ENCODE measurements at places on chromosomes 2 and 18.

GRCh38 chr2:230254152-230254881 is 28.8 kb downstream of the SP140 start:
- DNase-seq, result no peak

DNA sequence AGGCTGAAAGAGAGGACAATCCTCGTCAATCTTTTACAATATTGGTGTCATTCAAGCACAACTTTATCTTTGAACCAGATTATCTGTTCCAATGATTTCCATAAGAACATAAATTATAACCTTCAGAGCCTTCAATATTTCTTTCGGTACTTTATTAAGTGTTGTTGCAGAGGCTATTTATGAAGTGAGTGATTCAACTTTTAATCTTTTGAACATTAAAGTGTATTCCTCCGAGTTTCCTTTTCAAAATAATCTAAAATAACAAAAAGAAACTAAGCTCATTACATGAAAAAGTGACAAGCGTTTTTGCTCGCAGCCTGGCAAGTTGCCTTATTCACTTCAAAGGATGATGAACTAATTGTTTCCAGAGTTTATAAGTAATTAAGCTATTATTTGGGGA is 149.0 kb downstream of the MEIS1 start:
- no peak for DNase-seq

DNA sequence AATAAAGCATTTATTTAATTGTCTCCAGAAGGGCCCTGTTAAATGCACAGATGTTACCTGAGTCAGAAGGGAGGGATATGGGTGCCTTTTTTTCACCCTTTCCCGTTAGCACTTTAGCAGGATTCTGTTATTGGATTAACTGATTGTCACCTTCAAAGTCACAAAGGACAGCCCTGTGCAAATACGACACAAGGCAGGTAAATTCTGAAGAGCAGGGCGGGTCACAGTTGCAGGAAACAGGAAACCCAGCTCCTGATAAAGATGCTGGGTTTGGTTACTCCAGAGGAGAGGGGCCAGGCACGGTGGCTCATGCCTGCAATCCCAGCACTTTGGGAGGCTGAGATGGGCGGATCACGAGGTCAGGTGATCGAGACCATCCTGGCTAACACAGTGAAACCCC is 11.4 kb upstream of the PKDCC start:
- DNase-seq, result no peak

DNA sequence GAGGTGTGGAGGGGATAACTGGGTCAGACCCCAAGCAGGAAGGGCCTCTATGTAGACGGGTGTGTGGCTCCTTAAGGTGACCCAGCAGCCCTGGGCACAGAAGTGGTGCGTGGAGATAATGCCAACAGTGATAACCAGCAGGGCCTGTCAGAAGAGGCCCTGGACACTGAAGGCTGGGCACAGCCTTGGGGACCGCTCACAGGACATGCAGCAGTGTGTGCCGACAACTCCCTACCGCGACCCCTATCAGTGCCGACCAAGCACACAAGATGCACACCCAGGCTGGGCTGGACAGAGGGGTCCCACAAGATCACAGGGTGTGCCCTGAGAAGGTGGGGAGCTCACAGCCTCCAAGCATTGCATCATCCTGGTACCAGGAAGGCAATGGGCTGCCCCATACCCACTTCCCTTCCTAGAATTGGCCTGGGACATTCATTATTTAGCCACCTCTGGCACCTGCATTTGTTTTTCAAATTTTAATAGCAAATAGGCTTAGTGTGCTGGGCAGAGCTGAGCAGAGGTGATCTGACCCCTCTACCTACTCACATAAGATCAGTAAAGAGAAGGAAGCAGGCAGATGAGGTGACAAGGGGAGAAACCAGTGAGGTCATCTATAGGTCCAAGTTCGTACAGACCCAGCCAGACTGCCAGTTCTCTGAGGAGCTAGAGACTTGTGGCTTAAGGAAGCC is 55.2 kb downstream of the BCL11A start:
- DNase-seq, result no peak

DNA sequence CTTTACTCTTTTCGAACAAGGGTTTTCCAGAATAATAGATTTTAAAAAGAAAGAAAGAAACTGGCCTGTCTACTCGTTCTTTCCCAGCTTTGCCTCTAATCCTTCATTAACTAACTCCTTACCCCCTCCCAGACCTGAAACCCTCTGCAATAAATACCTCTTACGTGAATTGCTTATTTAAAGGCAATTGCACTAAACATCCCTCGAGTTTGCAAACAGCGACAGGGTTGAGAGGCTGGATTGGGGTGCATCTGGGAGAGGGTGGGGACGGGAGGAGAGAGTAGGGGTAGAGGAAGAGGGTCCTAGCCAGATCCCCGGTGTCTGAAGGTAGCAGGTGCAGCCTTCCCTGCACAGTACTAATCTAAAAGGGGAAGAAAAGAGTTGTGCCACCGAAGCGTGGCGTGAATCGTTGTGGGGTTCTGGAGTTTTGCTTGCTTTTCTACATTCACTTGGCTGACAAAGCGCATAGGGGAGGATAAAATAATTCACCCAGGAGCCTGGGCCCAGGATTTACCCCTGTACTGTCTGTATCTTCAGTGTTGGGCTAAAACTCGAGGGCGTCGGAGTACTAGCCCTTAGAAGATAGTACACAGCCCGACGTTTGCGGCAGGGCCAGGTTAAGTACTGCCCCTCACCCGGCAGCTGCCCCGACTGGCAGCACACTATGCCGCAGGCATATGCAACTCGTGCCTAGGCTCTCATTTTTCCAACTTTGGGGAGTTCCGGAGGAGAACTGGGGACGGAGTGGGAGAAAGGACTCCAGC is 1.9 kb upstream of the NEUROD1 start:
- DNase-seq, result no peak

DNA sequence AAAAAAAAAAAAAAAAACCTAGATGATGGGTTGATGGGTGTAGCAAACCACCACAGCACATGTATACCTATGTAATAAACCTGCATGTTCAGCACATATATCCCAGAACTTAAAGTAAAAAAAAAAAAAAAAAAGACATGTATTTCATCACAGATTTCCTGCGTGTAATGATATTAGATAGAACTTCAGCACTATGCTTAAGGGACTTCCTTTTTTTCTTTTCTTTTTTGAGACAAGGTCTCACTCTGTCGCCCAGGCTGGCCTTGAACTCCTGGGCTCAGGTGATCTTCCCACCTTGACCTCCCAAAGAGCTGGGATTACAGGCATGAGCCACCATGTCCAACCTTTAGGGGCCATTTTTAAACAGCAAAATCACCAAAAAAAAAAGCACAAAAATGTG is 42.0 kb downstream of the NEURL3 start:
- DNase-seq, result no peak

- no peak for DNase-seq
These were observed 84.1 kb downstream of the PRELID3A start for GRCh38 chr18:12491611-12492435.

DNA sequence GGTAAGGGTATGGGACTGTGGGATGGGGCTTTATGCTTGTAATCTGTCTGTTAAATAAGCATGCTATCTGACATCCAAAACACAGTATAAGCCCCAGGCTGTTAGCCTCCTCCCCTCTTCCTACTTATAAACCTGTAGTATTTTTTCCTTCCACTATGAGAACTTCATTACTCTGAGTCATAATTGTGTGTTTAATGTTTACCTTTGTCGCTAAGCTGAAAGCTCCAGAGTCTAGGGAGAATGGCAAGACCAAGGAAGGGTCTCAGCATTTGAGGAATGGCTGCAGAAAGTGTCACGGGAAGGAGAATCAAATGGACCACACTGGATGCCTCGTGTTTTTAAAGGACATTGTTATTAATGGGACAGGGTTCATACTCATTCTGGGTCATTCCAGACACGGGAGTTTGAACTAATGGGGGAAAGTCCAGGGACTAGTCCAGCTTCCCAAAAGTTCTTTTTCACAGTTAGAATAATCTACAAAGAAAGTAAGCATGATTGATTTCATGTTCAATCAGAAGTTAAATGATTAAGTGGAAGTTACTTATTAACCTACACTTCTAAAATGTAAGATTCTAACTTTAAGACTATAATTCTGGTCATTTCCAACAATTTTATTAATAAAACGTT is 292.2 kb downstream of the AFF3 start:
- DNase-seq, result no peak

DNA sequence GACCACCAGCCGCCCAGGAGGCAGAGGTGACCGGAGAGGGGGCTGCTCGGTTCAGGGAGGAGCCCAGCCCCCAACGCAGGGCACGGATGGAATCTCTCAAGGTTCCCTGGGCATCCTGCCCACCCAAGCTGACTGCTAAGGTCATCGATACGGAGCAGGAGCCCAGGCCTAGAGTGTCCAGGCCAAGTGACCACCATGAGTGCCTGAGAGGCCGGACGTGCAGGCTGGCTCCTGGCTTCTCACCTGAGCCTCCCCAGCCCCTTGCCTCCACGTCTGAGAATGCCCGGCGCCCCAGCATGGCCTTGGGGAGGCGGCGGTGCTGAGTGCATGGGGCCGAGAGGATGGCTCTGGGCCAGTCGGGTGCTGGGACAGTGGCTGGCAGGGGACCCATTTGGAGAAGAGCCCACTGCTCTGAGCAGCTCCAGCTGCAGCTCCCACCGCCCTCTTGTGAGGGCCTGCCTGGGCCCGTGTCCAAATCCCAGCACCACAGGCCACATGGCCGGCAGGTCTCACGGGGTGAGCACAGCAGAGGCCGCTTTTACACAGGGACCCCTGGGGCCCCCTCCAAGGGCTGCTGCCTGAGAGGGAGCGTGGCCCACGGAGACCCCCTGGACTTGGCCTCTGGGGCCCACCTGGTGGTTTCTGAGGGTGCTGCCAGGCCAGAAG is 102.8 kb upstream of the CTDP1 start:
- DNase-seq, result no peak

DNA sequence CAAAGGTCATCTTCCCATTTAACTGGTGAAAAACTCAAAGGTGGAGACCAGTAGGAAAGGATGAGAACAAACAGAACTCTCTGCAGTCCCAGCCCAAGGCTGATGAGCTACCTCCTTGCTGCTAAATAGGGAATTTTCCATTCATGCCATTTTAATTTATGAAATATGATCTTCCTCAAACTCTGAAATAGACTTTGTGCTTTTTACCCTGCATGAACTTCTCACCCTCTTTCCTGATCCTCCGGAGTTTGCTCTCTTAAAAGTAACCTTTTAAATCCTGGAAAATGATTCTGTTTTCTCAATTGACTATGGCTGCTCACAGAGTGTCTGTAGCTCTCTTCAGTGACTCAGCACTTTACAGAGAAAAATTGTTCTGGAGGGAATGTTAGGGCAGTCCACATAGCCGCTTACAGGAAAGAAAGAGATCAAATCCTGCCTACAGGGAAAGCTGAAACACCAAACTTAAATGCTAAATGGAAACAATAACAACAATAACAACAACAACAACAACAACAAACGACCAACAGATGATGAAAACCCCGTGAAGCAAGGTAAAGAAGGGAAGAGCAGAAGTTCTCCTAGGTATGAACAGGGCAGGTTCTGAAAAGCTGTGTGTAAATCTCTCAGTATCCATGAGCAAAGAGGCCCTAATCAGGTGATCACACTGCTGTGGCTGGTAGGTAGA is 79.8 kb upstream of the SESTD1 start:
- DNase-seq, result no peak

DNA sequence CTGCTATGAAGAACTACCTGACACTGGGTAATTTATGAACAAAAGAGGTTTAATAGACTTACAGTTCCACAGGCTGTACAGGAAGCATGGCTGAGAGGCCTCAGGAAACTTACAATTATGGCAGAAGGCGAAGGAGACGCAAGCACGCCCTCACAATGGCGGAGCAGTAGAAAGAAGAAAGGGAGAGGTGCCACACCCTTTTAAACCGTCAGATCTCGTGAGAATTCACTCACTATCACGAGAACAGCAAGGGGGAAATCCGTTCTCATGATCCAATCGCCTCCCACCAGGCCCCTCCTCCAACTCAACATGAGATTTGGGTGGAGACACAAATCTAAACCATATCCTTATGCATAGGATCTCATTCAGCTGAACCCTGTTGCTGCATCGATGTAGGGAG is 84.6 kb upstream of the ZNF532 start:
- DNase-seq, result no peak

GRCh38 chr2:1366546-1367134 is 46.6 kb upstream of the TPO start:
- DNase-seq, result no peak

DNA sequence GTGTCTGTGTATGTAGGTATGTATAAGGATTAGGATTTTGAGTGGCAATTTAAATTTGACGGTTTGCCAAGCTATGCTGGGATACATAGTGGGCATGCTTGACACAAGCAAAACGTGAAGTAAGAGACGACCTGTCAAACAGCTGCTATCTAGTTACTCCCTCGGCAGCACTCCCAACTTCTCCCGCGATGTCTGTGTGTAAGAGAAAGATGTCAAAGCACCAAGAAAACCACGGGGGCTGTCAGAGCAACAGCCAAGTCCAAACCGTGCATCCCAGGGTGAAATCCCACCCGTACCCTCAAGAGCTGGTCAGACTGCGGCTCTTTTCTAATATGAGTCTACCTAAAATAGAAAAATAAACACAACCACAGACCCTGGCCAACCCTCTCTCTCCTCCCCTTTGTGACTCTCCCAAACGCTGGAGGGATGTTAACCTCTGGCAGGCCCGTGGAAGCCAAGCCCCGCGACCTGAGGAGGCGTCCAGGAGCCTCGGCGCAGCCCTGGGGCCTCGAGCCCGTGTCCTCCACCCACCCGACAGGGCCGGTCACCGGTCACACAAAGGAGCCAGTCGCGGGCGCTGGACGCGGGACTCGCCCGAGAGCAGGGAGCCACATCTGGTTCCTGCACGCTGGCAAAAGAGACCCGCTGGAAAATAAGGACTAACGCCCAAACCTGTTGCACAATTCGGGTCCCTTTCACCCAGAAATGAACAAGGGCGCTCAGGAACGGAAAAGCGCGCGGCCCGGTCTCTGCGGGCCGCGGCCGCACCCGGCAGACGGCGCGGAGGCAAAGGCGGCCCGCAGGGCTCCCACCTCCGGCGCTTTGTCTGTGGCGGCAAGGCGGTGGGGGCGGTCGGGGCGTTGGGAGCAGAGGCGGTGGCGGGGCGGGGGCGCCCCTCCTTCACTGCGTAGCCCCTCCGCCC is 925 bp downstream of the SESTD1 start:
- DNase-seq, result no peak

All from activated CD4-positive, alpha-beta T cell treated with anti-CD3 and anti-CD28 coated beads, Interleukin-2, amount 50 U/mL, for 24 hours (primary cell).